ENCODE measurements at places on chromosomes 1 and 21. TPM values are rescaled to one million over a fixed set of nuclear protein-coding genes. Genes with fewer than 3 reads are reported as not detected.

Gene IGSF3
- 0.49 TPM for total RNA-seq

Gene NBPF4
- total RNA-seq = not detected

GRCh38 chr1:36390411-36390810 lies 4.7 kb upstream of the STK40 start:
- peak overlapping the region; percentile 88 for H3K27ac ChIP-seq
- H3K4me1 ChIP-seq = peaks cover 79% of the 10 kb centered on the region
- peak; percentile 72 for DNase-seq
- H3K4me3 ChIP-seq = peak overlapping the region; percentile 5

DNA sequence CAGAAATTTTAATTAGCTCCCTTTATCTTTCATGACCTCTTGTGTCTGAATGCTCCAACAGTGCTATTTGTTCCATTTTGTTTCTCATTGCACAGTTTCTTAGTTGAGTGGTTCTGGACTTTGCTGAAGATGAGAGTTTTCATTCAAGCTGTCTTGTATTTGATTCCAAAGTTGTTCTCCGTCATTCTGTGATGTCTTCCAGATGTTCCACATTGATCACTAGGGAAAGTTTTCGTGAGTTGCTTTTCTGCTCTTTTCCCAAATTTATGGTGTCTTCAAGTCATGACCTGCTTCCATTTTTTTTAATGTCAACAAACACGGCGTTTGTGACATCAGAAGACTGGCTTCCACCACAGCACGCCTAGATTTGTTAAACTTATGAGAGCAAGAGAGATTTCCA lies 575.5 kb downstream of the MRPL39 start:
- no peak overlapping the region for H3K27ac ChIP-seq

DNA sequence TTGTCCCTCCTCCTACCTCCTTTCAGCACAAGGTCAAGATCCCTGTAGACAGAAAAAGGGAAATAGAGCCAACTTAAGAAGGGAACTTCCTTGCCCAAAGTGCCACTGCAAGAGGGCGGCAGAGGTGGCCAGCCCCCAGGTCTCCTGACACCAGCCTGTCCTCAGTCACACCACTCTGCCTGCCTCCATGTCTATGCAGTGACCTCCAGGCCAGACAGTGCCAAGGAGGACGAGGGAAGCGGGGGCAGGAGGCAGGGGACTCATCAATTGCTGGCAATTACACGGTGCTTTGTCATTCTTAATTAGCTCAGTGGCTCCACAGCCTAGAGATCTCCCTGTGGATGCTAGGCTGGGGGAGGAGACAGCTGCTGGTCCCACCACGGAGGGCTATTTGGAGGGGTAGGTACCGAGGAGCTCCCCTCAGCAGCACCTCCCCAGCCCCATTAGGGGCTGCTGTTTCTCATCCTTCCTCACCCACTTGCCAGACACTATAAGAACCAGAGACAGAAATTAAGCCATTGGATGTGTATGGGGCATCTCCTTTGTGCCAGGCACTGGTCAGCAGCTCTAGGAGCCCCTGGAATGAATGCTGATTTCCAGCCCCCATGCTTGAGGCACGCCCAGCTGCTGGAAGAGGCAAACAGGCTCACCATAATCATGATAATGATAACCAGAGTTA lies 6.1 kb upstream of the LDLRAP1 start:
- H3K27ac ChIP-seq = no peak overlapping the region
- DNase-seq = no peak
- no peaks in the 10 kb centered on the region for H3K36me3 ChIP-seq
- no peak overlapping the region for H3K4me3 ChIP-seq

- no peak overlapping the region for H3K4me3 ChIP-seq
- no peaks in the 10 kb centered on the region for H3K4me1 ChIP-seq
- no peak for DNase-seq
- H3K36me3 ChIP-seq = no peaks in the 10 kb centered on the region
- H3K27ac ChIP-seq = no peak overlapping the region
- H3K27me3 ChIP-seq = peaks cover 6% of the 10 kb centered on the region
Observed at GRCh38 chr1:151961833-151962232, 31.8 kb downstream of the S100A10 start.
